Central memory CD4-positive, alpha-beta T cell (primary cell): ENCODE measurements at places on chromosomes 11 and 22.

DNA sequence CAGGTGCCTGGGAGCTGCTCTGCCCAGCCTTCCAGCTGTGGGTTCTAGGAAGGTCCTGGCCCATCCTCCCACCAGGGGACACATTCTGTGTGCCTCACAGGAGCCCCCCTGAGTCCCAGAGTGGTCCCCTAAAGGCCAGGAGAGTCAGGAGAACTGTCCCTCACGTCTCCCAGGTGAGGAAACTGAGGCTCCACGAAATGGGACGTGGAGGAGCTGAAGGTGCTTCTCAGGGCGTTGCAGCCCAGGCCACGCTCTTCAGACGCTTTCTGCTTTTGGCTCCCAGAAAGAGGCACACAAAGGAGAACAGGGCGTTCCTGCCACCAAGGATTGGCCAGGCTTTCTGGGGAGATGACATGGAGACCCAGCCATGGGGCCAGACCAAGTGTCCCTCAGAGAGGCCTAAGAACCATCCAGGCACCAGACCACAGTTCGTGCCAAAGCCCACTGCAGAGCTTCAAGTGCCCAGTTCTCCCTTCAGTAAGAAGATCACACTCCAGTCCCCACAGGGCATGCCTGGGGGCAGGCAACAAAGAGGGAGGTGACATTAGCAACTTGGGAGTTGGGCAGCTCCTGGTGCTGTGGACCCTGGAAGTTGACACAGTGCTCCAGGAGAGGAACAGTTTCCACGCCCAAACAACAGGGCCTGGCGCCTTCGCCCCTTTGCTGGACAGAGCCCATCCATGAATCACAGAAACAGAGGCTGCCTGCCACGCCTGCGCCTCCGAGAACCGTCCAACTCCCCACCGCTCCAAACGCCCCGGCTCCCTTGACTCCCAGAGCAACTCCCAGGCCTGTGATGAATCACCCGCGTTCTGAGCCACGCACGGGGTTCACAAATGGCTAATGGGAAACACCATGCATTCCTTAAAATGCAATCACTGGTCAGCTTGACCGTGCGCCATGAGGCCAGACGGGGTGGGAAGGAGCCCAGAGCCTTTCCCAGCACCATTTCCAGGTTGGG, 589.2 kb downstream of the BRD1 start:
- DNase-seq: no peak

GRCh38 chr22:39470451-39471291, 13.9 kb downstream of the MGAT3 start:
- no peak for DNase-seq

DNA sequence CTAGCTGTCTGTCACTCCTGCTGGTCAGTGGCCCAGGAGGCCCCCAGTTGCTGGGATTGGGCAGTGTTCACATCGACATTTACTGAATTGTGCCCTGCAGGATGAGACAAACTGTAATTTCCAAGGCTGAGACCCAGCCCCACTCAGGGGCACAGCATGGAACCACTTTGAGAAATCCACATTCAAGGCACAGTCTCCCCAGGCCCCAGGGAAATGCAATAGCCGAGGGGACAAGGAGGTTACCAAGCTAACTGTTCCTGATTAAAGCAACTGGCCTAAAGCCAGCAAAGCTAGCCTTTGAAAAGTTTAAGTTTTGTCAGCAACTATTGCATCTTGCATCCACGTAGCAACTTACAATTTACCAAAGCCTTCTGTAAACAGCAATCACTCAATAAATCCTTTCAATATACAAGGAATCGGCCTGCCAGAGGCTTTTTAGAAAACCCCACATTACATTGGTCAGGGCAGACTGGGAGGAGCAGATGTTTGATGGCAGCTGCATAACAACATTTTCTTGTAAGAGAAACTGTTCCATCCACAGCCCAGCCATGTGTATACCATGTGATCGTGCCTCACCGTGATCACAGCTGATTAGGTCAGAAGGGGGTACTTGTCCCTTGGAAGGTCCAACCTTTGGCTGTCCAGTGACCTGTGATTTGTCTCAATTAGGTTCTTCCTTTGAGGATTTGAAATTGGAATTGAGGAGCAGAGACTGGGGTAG, 103.9 kb downstream of the TENM4 start:
- no peak for DNase-seq

- no peak for DNase-seq
Observed at GRCh38 chr22:41096391-41096790, 4.0 kb downstream of the EP300 start.

DNA sequence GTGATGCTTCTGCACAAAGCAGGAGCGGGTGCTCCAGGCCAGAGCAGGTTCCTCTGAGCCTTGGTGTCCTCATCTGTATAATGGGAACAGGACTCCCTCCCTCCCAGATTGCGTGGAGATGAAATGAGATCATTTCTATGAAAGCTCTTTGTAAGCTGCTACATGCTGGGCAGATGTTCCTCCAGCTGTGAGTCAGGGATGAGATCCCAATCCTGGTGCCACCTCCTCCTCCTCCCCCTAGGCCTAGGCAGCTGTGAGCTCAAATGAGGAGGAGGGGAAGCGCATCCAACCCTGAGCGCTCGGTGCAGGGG, 7.0 kb upstream of the CABP2 start:
- DNase-seq: no peak

DNA sequence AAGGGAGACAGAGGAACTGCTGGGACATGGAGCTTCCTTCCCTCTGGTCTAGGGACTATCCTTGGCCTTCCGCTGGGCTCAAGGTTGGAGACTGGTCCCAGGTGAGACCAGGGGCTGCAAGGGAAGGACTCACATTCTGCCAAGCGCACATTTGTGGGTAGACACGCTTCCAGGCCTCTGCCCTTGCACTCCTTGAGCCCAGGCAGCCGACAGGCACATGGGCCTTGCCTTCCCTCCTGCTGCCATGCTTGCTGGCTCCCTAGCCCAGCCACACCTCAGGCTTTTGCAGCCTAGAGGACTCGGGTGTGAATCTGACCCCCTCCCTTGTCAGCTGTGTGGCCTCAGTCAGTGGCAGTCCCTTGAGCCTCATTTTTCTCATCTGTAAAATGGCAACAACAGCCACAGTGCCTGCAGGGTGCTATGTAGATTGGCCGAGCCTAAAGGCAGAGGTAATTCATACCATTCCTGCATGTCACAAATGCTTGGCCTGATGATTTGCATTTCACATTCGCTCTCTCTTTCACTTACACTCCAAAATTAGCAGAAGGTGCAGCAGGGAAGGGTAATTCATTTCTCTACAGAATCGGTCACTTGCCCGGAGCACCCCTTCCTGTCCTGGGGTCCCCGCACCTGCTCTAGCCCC, 57.6 kb upstream of the NECTIN1 start:
- DNase-seq: no peak

GRCh38 chr11:65488273-65489034, 10.4 kb upstream of the MALAT1 start:
- DNase-seq: no peak

DNA sequence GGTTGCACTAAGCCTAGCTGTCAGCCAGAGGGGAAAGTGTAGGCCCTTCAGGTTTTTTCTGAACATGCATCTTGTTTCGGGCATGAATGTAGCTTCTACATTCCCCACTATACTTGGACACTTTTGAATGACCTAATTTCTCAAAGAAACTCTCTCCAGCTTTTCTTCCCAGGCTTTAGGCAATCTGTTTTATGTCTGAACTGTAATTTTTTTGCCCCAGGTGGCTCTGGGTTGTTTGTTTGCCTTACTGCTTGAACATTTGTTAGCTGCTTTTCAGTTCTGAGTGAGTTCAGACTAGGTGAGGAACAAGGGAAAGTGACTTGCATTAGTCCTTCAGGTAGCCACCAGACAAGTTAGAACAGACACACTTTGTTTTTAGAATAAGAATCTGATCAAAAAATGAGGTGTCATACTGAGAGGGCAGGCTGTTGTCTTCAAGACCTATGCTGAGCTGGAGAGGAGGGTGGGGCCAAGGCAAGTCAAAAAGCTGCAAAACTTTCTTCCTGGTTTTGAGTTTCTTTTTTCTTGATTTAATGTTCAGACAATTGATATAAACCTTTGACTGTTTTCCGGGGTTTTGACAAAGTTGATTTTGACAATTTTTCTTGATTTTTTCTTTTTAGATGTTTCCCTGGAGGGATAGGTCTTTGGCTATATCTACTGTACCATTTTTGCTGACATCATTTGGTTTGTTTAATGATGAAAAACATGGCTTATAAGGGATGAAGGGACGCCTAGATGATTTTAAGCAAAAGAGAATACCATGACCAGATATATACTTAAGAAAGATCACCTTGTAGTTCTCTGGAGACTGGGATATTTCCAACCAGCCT, 182.8 kb downstream of the WNT11 start:
- no peak for DNase-seq

GRCh38 chr11:114815761-114816160, 137.4 kb downstream of the NXPE2 start:
- no peak for DNase-seq

- peak; percentile 51 for DNase-seq
Observed at GRCh38 chr11:128483211-128483788, 104.1 kb downstream of the ETS1 start.

GRCh38 chr11:124812876-124813275, 12.7 kb upstream of the MSANTD2 start:
- no peak for DNase-seq

- DNase-seq: peak; percentile 65
Observed at GRCh38 chr11:66855574-66856495, 1.0 kb upstream of the LRFN4 start.

DNA sequence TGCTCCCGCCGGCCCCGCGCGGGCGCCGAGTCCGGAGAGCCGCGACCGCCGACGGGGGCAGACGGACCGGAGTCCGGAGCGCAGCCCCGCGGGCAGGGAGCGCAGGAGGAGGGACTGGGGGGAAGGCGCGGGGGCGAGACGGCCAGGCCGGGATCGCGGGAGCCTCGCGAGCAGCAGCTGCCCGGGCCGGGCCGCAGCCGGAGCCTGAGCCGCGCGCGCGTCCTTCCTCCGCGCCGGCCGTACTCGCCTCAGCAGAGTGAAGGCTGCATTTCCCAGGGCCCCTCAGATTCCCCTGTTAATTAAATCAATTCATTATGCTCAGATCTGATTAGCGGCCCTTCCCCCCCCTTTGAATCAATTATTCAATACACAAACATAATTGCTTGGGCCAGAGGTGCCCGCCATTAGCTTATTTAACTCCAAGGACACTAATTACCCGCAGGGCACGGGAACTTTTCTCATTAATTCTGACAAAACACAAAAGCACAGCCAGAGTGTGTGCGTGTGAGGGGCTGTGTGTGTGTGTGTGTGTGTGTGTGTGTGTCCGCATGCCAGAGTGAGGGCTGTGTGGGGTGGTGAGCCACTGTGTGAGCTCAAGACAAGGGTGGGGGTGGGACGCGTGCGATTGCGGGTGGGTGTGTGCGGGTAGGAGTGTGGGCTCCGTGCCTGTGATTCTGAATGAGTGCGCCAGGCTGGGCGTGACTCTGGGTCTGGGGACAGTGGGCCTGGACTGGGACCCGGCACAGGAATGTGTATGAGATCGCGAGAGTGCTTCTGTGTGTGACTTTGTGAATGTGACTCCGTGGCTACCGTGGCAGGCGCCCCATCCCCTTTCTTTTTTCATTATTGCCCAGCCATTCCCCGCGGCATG, 5.1 kb upstream of the LMO1 start:
- no peak for DNase-seq

DNA sequence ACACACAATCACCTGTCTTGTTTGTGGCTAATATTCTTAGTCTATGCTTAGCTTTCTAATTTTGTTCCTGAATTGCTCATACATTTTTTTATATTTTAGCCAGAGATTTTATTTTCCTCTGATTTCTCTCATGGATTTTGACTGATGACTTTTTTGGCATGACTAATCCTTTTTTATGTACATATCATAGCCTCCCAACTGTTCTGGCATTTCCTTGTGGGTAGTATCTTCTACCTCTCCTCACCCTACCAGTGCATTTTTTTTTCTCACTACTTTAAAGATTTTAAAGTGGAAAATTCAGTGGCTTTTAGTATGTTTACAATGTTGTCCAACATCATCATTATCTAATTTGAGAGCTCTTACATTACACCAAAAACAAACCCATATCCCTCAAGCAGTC, 84.4 kb upstream of the TENM4 start:
- DNase-seq: no peak

DNA sequence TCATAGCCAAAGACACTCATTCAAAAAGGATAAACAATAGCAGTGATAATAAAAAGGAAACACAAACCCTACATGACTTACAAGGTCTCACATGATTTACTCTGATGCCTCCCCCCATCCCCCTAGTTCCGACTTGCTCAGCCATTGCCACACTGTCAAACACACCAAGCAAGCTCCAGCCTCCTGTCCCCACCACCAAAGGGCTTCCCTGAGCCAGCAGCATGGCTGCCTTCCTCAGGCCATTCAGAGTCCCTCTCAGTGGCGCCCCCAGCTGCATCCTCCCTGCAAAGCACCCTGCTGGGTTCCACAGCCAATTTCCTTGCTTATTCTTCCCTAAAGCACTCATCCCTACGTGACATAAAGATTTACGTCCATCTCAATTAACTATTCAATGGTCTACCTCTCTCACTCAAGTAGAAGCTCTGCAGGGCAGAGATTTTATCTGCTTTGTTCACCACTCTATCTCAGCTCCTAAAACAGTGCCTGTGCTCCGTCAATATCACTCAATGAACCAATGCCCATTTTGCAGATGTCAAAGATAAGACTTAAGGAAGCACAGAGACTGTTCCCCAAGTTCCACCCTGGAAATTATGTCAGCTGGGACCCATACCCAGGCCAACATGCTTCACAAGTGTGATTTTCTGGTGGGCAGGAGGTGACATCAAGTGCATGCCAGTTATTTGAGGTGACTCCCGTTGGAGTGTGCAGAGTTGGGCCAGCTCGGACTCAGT, 106.9 kb downstream of the SYN3 start:
- no peak for DNase-seq

GRCh38 chr11:128189823-128190222, 397.5 kb downstream of the ETS1 start:
- no peak for DNase-seq

DNA sequence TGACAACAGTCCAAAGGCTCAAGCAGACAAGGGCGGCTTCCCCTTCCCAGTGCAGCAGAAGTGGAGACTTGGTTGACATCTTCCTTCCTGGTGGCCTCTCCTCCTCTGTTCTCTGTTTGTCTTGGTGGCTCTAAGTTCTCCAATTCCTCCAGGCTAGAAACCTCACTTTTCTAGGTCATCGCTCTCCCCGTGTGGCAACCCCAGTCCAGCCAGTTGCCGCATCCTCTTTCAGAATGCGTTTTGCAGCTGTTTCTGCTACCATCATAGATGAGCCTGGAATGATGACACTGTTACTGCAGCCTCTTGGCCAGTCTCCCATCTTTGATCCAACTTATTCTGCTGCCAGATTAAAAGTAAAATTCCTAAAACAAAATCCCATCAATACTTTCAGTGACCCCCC, 201.5 kb downstream of the TRIM29 start:
- no peak for DNase-seq

GRCh38 chr11:27350511-27350910, 12.5 kb downstream of the CCDC34 start:
- no peak for DNase-seq
